Central memory CD8-positive, alpha-beta T cell (primary cell): ENCODE measurements at places on chromosomes 1 and 21.

GRCh38 chr1:220195701-220196100 lies 76.6 kb downstream of the RAB3GAP2 start:
- peaks cover 21% of the 10 kb centered on the region for H3K36me3 ChIP-seq
- no peak overlapping the region for H3K4me3 ChIP-seq
- no peak overlapping the region for H3K27ac ChIP-seq
- no peak for DNase-seq

- H3K27ac ChIP-seq, result no peak overlapping the region
- no peaks in the 10 kb centered on the region for H3K27me3 ChIP-seq
- H3K4me1 ChIP-seq, result no peaks in the 10 kb centered on the region
- no peak overlapping the region for H3K4me3 ChIP-seq
- H3K36me3 ChIP-seq, result peaks cover 3% of the 10 kb centered on the region
These were observed 168.0 kb downstream of the PPP1R12B start for GRCh38 chr1:202516434-202516877.

DNA sequence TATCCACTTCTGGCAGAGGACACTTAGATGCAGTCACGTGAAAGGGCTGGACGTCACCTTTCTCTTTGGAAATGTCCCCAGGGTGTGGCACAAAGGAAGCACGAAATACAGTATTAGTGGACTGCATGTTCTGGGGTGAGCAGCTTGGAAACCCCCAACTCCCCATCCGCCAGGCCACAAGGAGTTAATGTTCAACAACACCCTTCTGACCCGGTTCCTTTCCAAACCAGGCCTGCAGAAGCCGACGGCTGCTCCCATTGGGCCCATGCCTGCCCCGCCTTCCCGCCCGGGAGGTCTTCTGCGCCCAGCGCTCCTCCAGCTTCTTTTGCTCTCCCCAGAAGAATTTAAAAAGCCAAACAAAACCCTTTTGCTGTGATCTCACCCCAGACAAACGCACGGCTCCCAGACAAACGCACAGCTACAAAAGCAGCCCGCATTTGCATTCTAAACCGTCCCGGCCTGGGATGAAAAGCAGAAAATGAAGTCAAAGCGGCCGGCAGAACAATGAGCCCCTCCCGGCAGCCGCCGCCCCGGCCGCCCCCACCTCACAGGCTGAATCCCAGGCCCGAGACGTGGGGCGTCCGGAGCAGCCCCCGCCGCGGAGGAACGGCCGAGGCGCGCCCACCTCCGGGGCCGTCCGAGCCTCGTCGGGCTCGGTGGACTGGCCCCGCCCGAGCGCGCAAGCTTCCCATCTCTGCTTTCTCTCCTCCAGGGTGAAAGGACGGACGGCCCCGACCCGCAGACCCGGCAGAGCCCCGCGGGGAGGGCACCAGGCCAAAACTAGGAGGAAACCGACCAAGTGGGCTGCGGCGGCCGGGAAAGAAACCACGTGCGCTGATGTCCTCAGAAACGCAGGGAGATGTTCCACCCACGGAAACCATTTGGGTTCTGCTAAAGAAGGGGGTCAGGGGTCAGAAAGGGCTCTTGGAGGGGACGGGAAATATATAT lies 101.9 kb downstream of the PLPP3 start:
- no peak overlapping the region for H3K4me3 ChIP-seq
- peaks cover 37% of the 10 kb centered on the region for H3K27me3 ChIP-seq
- H3K36me3 ChIP-seq, result no peaks in the 10 kb centered on the region
- H3K4me1 ChIP-seq, result no peaks in the 10 kb centered on the region
- H3K27ac ChIP-seq, result no peak overlapping the region
- no peak for DNase-seq

- DNase-seq, result no peak
- H3K36me3 ChIP-seq, result no peaks in the 10 kb centered on the region
These were observed 202.2 kb upstream of the MAP1LC3C start for GRCh38 chr1:242201090-242201489.

DNA sequence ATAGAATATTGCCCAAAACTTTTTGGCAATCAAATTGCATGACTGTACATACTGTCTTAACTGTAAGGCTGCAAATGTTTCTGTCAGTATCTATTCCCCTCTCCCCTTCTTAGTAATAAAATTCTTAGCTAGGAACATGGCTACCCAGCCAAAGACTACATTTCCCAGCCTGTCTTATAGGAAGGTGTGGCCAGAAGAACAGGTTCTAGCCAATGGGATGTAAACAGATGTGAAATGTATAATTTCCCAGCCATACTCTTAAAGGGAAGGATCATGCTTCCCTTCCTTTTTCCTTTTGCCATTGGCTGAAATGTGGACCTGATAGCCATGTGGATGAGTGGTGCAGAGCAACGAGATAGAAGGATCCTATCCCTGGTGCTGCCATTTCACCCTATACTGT lies 7.0 kb upstream of the HIVEP3 start:
- H3K4me1 ChIP-seq, result peaks cover 4% of the 10 kb centered on the region
- H3K36me3 ChIP-seq, result no peaks in the 10 kb centered on the region
- no peak overlapping the region for H3K27ac ChIP-seq
- no peaks in the 10 kb centered on the region for H3K27me3 ChIP-seq

DNA sequence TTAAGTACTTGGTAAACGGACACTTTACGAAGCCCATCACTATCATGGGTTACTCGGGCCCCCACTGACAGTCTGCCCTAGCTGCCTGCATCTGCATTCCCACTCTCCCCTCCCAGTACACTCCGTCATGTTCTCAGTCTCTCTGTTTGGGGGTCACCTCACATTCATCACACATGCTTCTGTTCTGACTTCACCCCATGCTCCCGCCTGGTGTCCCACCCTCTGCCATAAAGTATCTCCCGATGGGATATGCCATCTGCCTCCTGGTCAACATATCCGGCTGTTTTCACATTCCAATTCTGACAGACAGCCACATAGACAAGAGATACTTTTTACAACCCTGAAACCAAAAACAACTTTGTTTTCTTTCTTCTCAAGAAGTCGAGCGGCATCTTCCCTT lies 1.0 kb downstream of the OLFML2B start:
- no peak overlapping the region for H3K27ac ChIP-seq
- no peaks in the 10 kb centered on the region for H3K36me3 ChIP-seq
- H3K4me3 ChIP-seq, result peak overlapping the region; percentile 90
- peaks cover 14% of the 10 kb centered on the region for H3K4me1 ChIP-seq
- DNase-seq, result no peak
- peaks cover 77% of the 10 kb centered on the region for H3K27me3 ChIP-seq

GRCh38 chr21:38401191-38401926 lies 96.9 kb downstream of the ERG start:
- H3K4me1 ChIP-seq, result no peaks in the 10 kb centered on the region
- H3K27me3 ChIP-seq, result peaks cover 26% of the 10 kb centered on the region
- H3K4me3 ChIP-seq, result no peak overlapping the region

DNA sequence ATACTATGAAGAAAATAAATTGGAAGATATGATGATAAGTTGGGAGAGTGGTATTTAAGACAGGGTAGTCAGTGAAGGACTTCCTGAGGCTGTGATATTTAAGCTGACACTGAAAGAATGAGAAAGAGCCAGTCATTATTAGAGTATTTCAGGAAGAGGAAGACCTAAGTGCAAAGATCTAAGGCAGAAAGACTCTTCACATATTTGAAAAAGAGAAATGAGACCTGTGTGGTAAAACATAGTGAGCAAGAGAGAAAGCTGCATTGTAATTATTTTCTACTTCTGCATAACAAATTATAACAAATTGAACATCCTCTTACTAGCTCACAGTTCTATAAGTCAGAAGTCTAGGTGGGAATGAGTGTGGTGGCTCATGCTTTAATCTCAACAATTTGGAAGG lies 34.6 kb upstream of the DOCK7 start:
- H3K27me3 ChIP-seq, result peaks cover 16% of the 10 kb centered on the region
- H3K36me3 ChIP-seq, result no peaks in the 10 kb centered on the region
- H3K4me3 ChIP-seq, result no peak overlapping the region

DNA sequence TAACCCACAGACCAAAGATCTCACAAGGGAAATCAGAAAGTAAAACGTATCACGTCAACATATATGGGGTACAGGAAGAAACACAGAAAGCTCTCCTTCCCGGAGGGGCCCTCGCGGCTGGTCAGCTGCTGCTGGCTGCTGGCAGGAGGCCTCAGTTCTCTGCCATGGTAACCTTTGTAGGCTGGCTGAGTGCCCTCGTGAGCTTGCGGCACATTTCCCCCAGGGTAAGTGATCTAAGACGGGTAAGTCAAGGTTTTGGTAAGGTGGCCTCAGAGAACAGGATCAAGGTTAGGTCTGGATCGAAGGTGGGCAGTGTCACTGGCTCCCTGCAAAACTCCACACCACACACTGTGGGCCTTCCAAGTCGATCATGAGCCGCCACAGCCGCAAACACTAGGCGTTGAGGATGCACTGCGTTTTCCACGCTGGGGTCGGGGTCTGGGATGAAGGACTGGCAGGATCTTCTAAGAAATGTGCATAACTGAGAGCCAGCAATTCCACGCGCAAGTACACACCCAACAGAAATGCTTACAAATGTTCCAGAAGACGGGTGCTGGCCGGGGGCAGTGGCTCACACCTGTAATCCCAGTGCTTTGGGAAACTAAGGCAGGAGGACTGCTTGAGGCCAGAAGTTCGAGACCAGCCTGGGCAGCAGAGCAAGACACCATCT lies 33.9 kb downstream of the WDR4 start:
- no peak for DNase-seq
- H3K27me3 ChIP-seq, result no peaks in the 10 kb centered on the region
- peaks cover 30% of the 10 kb centered on the region for H3K36me3 ChIP-seq
- H3K27ac ChIP-seq, result no peak overlapping the region
- H3K4me1 ChIP-seq, result peaks cover 10% of the 10 kb centered on the region

- no peaks in the 10 kb centered on the region for H3K27me3 ChIP-seq
- H3K36me3 ChIP-seq, result peaks cover 3% of the 10 kb centered on the region
These were observed 208.3 kb downstream of the TOMM20 start for GRCh38 chr1:234920136-234920842.

DNA sequence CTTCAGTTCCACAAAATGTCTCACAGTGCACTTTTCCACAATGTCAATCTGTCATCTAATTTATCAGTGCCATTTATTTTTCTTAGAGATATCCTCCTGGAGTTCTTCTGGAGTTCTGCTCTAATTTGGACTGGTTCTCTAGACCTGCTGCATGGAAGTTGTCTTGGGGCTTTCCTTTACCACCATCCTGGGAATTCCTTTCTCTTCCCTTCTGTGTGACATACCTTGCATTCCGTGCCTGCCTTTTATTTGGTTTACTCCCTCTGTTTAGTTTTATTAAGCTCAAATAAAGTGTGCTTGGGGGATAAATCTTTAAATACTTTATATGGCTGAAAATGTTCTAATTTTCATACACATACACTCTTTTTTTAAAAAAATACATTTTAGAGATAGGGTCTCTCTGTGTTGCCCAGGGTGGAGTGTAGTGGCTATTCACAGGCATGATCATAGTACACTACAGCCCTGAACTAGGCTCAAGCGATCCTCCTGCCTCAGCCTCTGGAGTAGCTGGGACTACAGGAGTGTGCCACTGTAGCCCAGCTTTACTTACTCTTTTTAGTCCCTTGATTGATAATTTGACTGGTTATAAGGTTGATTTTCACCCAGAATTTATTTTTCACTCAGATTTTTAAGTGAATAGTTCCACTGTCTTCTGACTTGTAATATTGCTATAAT lies 14.4 kb downstream of the MTF2 start:
- no peaks in the 10 kb centered on the region for H3K27me3 ChIP-seq
- H3K36me3 ChIP-seq, result peaks cover 11% of the 10 kb centered on the region
- no peak for DNase-seq
- H3K4me3 ChIP-seq, result no peak overlapping the region
- H3K4me1 ChIP-seq, result peaks cover 54% of the 10 kb centered on the region

GRCh38 chr1:204089044-204089751 lies 16.3 kb downstream of the SOX13 start:
- peaks cover 47% of the 10 kb centered on the region for H3K4me1 ChIP-seq
- H3K36me3 ChIP-seq, result no peaks in the 10 kb centered on the region
- H3K27me3 ChIP-seq, result no peaks in the 10 kb centered on the region
- H3K27ac ChIP-seq, result peak overlapping the region; percentile 57
- DNase-seq, result no peak

DNA sequence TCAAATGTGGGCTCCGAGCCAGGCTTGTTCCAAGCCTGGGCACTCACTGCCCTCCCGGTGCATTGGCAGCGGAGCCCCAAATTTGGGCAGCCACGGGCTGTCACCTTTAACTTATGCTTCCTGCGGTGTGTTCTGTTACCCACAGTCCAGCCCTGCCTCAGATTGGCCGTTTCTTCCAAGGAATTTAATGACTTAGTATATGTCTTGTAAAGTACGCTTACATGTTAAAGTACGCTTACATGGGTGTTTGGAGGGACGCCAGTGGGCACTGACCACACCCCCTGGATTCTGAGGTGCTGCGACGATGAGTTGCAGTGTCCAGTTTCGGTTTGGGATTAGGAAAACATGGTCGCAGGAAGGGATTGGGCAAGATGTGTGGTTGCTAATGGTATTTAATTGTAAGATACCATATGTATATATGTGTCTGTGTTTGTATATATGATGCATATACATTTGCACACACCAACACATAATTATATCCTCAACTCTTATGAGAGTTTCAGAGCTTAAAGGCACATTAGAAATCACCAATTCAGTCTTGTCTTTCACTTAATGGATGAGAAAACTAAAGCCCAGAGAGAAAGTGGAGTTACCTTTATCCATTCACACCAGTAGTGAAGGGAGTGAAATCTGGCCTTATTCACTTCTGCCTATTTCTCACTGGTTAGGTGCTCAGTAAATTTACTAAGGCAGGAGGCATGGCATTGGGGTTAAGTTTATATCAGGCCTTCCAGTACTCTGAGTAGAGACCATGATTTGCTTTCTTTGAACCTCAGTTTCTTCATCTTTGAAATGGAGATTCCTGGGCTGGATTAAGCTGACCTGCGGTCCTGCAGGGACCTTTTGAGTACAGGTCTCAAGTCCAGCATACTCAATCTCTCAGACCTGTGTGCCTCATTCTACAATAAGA lies 1.0 kb downstream of the SMYD2 start:
- H3K4me1 ChIP-seq, result peaks cover 44% of the 10 kb centered on the region
- H3K27ac ChIP-seq, result peak overlapping the region; percentile 42
- H3K4me3 ChIP-seq, result peak overlapping the region; percentile 83
- H3K36me3 ChIP-seq, result peaks cover 6% of the 10 kb centered on the region

DNA sequence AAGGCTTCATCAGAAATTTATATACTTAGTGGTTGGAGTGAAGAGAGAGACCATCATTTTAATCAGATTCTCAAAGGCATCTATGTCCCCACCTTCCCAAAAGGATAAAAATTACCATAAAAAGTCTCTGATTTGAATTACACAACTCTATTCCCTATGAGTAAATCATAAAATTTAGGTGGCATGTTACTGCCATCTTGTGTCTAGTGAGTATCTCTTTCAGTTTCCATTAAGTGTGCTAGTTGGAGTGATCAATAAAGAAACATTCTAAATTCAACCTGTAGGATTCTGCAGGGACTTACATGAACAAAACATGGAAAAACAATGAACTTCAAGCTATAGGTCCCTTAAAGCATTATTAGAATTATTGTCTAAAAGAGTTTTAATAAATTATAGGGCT lies 655.4 kb downstream of the LTN1 start:
- H3K36me3 ChIP-seq, result no peaks in the 10 kb centered on the region
- DNase-seq, result no peak
- H3K27me3 ChIP-seq, result no peaks in the 10 kb centered on the region
- H3K27ac ChIP-seq, result no peak overlapping the region

DNA sequence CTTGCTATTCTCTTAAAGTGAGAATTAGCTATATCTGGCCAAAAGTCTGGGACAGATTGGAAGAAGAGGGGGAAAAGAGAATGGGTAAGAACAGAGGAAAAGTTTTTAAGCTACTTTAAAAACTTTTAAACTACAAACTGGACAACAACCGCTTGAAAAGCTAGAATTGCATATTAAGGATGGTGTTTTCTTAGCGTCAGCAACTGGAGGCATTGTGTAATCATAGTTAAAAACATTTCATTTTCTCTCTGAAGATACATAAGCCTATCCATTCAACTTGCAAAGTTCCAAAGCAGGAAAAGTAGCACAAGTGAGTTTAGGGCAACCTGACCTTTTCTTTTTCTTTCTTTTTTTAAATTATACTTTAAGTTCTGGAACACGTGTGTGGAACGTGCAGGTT lies 10.9 kb downstream of the PBX1 start:
- no peak overlapping the region for H3K27ac ChIP-seq
- no peak overlapping the region for H3K4me3 ChIP-seq
- H3K27me3 ChIP-seq, result no peaks in the 10 kb centered on the region
- H3K36me3 ChIP-seq, result no peaks in the 10 kb centered on the region
- no peaks in the 10 kb centered on the region for H3K4me1 ChIP-seq
